CD14-positive monocyte (primary cell): ENCODE measurements at places on chromosomes 3 and 15.

- DNase-seq, result no peak
Observed at GRCh38 chr3:156418428-156418827, 136.5 kb downstream of the SSR3 start.

DNA sequence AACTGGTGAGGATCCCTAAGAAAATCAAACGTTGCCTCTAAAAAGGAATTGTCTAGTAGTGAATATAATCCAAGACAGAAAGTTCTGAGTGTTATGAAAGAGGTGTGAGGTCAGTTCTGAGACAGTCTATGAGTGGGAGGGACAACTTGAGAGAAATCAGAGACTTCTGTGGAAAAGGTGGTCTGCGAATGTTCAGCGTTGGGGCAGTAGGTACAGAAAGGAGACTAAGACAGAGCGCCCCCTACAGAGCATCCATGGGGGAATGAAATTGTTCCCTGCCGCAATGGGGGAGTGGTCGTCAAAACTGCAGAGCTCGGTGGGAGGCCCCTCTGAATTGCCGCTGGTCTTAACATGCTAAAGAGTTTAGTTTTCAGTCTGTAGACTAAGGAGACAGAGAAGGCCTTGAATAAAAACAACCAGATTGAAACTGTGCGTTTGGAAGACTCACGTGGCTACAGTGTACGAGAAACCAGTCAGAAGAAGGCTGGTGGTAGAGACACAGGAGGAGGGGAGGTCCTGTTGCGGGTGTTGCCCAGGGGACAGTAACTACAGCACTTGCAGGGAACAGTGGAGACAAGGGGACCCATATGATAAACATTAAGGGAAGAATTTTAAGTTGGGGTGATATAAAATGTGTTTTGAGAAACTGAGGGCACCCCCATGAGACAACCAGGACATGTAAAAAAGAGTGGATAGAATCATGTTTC, 6.9 kb downstream of the TNIK start:
- no peak for DNase-seq

DNA sequence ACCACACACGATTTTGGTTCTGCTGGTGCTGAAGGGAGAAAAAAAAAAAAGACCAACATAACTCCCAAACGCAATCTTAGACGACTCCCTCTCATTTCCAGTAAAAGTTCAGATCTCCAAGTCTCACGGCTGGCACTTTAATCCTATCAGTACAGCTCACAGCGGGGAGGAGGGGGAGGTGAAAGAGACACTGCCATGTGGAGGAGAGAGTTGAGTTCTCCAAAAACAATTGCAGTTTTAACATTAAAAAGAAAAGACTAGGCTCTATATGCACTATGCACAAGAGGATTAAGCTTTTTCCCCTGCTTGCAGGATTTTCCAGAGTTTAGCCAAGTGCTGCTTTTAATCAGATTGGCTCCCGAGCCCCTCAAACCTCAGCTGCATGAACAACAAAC, 16.8 kb downstream of the BMF start:
- DNase-seq, result no peak

GRCh38 chr15:36644191-36644896, 64.9 kb downstream of the CDIN1 start:
- DNase-seq, result no peak

- no peak for DNase-seq
Observed at GRCh38 chr3:191987831-191988350, 526.9 kb downstream of the PYDC2 start.

- no peak for DNase-seq
Observed at GRCh38 chr3:73657186-73657585, 32.4 kb upstream of the PDZRN3 start.

GRCh38 chr15:94348084-94348483, 116.7 kb downstream of the MCTP2 start:
- DNase-seq, result no peak
